Spinal cord (tissue), 10 donors: ENCODE measurements at places on chromosomes 6 and 20. TPM values are rescaled to one million over a fixed set of nuclear protein-coding genes. Genes with fewer than 3 reads are reported as not detected.

PAK5 gene
- total RNA-seq, result 10.5 TPM

CCDC28A gene
- total RNA-seq, result 19.4 TPM

BTN3A1 gene
- total RNA-seq, result 27.2 TPM

DEFB132 gene
- total RNA-seq, result not detected

C6orf52 gene
- 7.1 TPM for total RNA-seq

OXT gene
- total RNA-seq, result not detected

CASS4 gene
- total RNA-seq, result 1.3 TPM

TRMT11 gene
- total RNA-seq, result 33.8 TPM

C20orf96 gene
- 6.8 TPM for total RNA-seq

MUC22 gene
- total RNA-seq, result not detected

ENPP1 gene
- total RNA-seq, result 10.8 TPM

TMEM217 gene
- total RNA-seq, result 1.3 TPM

TSHZ2 gene
- 33.0 TPM for total RNA-seq

PGC gene
- not detected for total RNA-seq

PNISR gene
- 159 TPM for total RNA-seq

RREB1 gene
- total RNA-seq, result 16.4 TPM

MROH8 gene
- 8.2 TPM for total RNA-seq

JPH2 gene
- 1.7 TPM for total RNA-seq

C20orf202 gene
- 0.66 TPM for total RNA-seq

CRISP2 gene
- total RNA-seq, result 1.2 TPM

SLC22A23 gene
- 31.5 TPM for total RNA-seq

NSFL1C gene
- total RNA-seq, result 32.0 TPM

LAMP5 gene
- 66.8 TPM for total RNA-seq

C20orf144 gene
- total RNA-seq, result not detected

MYLK2 gene
- total RNA-seq, result 5.2 TPM

RAB44 gene
- total RNA-seq, result 0.59 TPM

SNX21 gene
- total RNA-seq, result 40.4 TPM

IYD gene
- total RNA-seq, result not detected

PTCRA gene
- total RNA-seq, result 0.50 TPM

CDSN gene
- total RNA-seq, result not detected

SRSF12 gene
- 28.2 TPM for total RNA-seq

FNDC11 gene
- total RNA-seq, result 1.0 TPM

APCDD1L gene
- total RNA-seq, result 0.11 TPM

CCN6 gene
- total RNA-seq, result not detected

ZC3H12D gene
- 1.2 TPM for total RNA-seq

CD83 gene
- total RNA-seq, result 44.7 TPM

NR2E1 gene
- 0.83 TPM for total RNA-seq

ZCCHC3 gene
- 18.8 TPM for total RNA-seq

HNF4A gene
- 0.22 TPM for total RNA-seq

NHSL1 gene
- total RNA-seq, result 19.6 TPM
